ENCODE measurements at places on chromosomes 11 and 22. TPM values are rescaled to one million over a fixed set of nuclear protein-coding genes. Genes with fewer than 3 reads are reported as not detected.
A peak's percentile ranks its signal among the peaks of the same experiment; 100 is the strongest.

The MUC15 gene
- 144 TPM for total RNA-seq

The MIAT gene
- total RNA-seq = 1.3 TPM

DNA sequence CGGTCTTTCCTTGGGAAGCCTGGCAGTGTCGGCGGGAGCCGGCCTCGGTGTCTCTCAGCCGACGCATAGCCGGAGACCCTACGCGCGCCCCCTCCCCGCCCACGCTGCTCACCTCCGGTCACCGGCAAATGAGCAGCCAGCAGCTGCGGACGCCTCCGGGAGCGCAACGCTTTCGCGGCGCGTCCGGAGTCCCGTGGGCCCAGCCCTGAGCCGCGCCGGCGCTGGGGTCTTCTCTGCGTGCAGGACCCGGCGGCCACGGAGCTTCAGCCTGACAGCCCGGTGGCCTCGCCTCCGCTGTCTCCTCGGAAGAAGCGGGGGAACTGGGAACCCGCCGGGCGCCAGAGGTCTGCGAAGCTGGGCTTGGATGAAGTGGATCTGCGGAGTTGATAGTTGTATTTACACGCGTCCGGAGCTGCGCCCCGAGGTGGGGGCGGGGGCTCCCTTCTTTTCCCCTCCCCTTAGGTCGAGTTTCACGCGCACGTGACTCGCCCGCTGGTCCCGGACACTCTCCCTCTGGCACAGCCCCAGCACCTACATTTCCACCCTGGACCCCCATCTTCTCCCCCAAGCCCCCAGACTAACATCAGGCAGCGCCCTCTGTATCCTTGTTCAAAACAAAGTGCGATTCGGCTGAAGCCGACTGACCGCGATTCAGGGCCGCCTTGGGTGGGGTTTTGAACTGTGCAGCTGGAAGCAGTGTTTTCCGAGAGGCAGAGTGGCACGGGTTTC is at the start of gene SLC43A1:
Gene SLC43A1, minus strand, starts transcription at position 371 of the 729 bp plus-strand sequence. CDS start 1,591 bp downstream, outside the sequence.
- H3K36me3 ChIP-seq = no peaks in the 10 kb centered on the region
- H3K4me1 ChIP-seq = peaks cover 9% of the 10 kb centered on the region
- H3K4me3 ChIP-seq = peak within 1 kb of the TSS; percentile 65

The MISFA gene
- 1.3 TPM for total RNA-seq

- H3K27ac ChIP-seq = no peak overlapping the region
- H3K4me3 ChIP-seq = no peak overlapping the region
- no peaks in the 10 kb centered on the region for H3K4me1 ChIP-seq
- no peaks in the 10 kb centered on the region for H3K36me3 ChIP-seq
These were observed 9.9 kb upstream of the KCNJ5 start for GRCh38 chr11:128881221-128881620.

DNA sequence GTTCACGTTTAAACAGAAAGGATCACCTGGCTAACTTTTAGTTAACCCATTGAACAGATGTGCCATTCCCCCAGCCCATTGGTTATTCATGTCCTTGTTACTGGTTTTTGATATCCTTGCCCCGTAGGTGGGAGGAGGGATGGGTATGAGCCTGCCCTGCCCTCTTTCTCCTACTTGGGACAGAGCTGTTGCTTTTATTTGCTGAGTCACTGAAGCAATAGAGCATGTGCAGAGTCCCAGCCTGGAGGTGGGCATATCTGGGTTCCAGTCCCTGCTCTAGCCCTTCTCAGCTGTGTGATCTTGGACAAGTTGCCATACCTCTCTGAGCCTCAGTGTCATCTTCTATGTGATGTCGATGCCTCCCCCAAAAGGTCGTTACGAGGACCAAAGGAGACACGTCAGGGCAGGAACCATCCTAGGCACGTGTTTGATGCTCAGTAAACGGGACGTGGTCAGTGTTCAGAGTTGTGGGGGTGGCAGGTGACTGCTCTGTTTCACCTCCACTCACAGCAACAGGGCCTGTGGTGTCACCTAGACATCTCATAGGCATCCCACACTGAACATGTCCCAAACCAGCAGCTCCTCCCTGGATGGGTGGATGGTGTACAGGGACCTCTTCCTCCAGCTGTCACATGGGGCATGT is 61.0 kb downstream of the BMAL1 start:
- no peaks in the 10 kb centered on the region for H3K36me3 ChIP-seq
- H3K27ac ChIP-seq = peak overlapping the region; percentile 92
- H3K4me1 ChIP-seq = peaks cover 47% of the 10 kb centered on the region
- no peak overlapping the region for H3K4me3 ChIP-seq
- peak; percentile 44 for DNase-seq

The CDC42BPG gene
- total RNA-seq = 12.2 TPM

The APOA4 gene
- not detected for total RNA-seq

DNA sequence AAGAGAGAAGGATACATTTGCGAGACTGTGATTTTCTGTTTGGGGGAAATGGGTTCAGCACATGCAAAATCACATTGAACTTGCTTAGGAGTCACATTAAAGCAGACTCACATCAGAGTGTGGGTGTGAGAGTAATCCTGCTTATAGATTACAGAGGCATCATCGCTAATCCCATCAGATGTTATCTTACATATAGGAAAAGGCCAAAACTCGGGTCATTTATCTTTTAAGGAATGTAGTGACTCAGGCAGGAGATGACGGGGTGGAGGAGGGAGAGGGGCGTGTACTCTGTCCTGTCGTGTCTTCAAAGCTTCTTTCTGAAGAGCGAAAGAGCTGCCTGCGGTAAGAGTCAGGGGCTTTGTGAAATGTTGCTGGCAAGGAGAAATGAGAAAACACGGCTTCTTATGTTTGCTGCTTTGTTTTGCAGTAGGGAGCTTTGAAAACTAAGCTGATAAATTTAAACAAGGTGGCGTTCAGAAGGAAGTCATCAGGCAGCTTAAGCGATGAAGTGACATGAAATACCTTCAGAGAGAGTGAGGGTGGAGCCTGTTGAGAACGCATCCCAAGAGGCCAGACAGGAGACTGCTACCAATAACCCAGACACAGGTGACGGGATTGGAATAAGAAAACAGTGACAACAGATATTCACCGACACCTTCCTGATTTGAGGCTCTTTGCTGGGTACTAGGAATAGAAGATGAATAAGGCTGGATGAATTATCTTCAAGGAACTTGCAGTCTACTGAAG is 2.2 kb upstream of the C11orf16 start:
- no peak overlapping the region for H3K27ac ChIP-seq
- no peaks in the 10 kb centered on the region for H3K36me3 ChIP-seq
- H3K27me3 ChIP-seq = no peaks in the 10 kb centered on the region

The PRR33 gene
- total RNA-seq = not detected

The ZNF280A gene
- total RNA-seq = not detected

- DNase-seq = peak; percentile 43
- no peaks in the 10 kb centered on the region for H3K36me3 ChIP-seq
- H3K4me1 ChIP-seq = no peaks in the 10 kb centered on the region
- no peak overlapping the region for H3K4me3 ChIP-seq
These were observed 30.3 kb upstream of the ASPHD2 start for GRCh38 chr22:26398741-26399153.

DNA sequence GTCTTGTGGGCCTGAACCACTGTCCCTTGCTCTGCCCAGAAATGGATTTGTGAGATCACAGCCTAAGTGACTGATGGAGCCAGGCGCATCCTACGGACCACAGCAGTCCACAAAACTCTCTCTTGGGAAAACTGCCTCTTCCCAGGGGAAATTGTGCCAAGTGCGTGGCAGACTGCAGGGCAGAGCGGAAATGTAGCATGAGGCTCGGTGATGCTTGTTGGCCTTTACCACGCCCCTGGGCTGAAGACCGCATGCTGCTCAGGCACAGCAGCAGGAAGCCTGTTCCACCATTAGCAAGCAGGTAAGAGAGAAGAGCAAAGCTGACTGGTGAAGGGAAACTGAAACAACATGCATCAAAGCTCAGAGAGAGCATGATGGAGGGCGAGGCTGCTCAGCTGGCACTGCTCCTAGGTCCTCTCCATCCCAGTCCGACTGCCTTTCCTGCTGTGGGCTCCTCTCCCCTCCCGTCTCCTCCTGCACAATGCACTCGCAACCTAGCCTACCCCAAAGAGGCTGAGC is 26.5 kb upstream of the SCARF2 start:
- H3K4me3 ChIP-seq = no peak overlapping the region
- no peak for DNase-seq
- H3K36me3 ChIP-seq = peaks cover 7% of the 10 kb centered on the region
- no peak overlapping the region for H3K27ac ChIP-seq
- H3K27me3 ChIP-seq = no peaks in the 10 kb centered on the region

The KIF18A gene
- 4.6 TPM for total RNA-seq

The POGLUT3 gene
- total RNA-seq = 22.3 TPM

DNA sequence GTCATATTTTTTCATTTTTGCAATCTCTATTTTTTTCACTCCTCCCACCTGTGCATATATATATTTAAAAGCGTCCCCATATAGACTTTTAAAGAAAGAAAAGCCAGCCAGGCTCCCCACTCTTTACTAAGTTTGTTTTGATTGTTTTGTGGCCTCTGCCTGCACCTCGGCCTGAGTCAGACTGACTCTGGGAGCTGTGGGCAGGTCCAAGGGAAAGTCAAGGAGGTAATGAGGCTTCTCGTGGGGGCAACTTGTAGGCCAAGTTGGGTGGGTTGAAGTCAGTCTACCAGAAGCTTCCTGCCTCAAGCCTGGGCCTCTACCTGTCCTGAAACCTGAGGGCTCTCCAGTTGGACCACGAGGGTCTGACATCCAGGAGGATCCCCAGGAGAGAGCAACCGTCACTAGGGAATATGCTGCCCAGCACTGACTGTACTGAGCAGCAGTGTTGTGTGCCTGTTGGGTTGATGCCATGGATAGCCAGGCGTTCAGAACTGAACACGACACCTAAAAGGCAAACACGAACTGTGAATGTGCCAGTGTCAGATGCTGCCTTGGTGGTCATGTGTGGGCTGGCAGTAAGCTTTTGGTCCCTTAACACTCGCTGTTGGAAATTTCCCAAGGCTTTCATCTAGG is 58.8 kb downstream of the BMAL1 start:
- no peak overlapping the region for H3K27ac ChIP-seq
- peaks cover 67% of the 10 kb centered on the region for H3K4me1 ChIP-seq
- no peak for DNase-seq
- no peaks in the 10 kb centered on the region for H3K36me3 ChIP-seq
- H3K27me3 ChIP-seq = no peaks in the 10 kb centered on the region

The PTGDR2 gene
- not detected for total RNA-seq

GRCh38 chr11:35302398-35302797 is 117.0 kb downstream of the SLC1A2 start:
- H3K4me1 ChIP-seq = no peaks in the 10 kb centered on the region
- DNase-seq = no peak
- H3K4me3 ChIP-seq = no peak overlapping the region
- no peaks in the 10 kb centered on the region for H3K36me3 ChIP-seq

GRCh38 chr11:29187215-29187614 is 829.6 kb downstream of the KCNA4 start:
- H3K36me3 ChIP-seq = no peaks in the 10 kb centered on the region
- no peak for DNase-seq
- no peak overlapping the region for H3K4me3 ChIP-seq
- no peaks in the 10 kb centered on the region for H3K4me1 ChIP-seq
- H3K27ac ChIP-seq = no peak overlapping the region

The CDC45 gene
- total RNA-seq = 1.7 TPM

DNA sequence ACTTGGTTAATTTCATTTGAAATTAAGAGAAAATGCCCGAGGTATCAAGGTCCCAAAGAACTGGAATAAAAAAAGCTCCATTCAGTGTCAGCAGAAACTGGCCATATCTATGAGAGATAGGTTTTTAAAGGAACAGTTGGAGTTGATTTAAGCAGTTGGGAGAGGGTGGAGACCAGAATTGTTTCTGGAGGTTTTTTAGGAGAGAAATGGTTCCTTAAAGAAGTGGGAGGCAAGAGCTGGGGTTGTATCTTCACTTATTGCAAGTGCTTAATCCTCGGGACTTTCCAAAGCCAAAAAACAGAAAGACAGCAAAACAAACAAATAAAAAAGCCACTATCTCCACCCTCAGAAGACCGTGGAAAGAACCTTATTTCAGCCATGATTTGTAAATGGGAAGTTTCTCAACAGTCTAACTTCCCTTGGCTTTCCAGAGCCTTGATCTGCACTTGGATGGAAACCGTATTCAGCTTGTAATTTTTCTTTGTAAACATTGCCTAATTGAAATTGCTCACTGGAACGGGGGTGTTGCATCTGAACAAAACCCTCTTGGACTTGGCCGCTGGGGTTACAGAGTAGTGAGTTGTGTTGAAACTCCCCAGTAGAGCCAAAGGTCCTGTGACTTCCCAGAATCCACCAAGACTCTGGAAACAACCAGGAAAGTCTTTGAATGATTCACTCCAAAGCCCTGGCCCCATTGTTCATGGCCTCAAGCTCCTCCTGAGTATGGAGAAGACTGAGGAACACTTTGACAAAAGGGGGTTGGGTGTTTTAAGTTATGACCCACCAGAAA is 115.6 kb downstream of the SLC1A2 start:
- no peak overlapping the region for H3K4me3 ChIP-seq
- H3K4me1 ChIP-seq = peaks cover 8% of the 10 kb centered on the region
- peak overlapping the region; percentile 58 for H3K27ac ChIP-seq
- peak; percentile 24 for DNase-seq

DNA sequence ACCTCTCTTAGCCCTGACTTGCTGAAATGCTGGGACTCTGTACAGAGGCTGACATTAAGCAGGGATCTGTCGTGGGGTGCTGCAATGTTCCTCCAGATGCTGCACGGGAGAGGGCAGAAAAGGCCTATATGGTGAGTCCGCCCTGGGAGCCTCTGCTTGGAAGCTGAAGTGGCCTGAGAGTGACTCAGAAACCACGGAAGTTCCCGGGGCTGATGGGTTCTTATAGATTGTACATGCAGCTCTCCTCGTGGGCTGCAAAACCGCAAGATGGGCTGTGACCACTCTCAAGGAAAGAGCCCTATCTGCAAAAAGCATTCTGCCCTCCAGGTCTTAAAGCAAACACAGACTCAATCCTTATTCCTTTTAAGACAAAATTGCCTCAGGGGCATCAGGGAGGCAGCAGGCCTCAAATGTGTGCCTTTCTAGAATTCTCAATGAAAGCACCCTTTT is 5.8 kb upstream of the SLC43A3 start:
- DNase-seq = no peak
- peaks cover 74% of the 10 kb centered on the region for H3K4me1 ChIP-seq
- no peaks in the 10 kb centered on the region for H3K36me3 ChIP-seq
- H3K4me3 ChIP-seq = no peak overlapping the region
- peak overlapping the region; percentile 89 for H3K27ac ChIP-seq
- no peaks in the 10 kb centered on the region for H3K27me3 ChIP-seq

The TBX10 gene
- not detected for total RNA-seq

- H3K4me1 ChIP-seq = no peaks in the 10 kb centered on the region
- H3K4me3 ChIP-seq = no peak overlapping the region
- no peaks in the 10 kb centered on the region for H3K36me3 ChIP-seq
- no peak for DNase-seq
- no peaks in the 10 kb centered on the region for H3K27me3 ChIP-seq
These were observed 48.3 kb downstream of the LARGE1 start for GRCh38 chr22:33871935-33872334.

- H3K27me3 ChIP-seq = no peaks in the 10 kb centered on the region
- H3K27ac ChIP-seq = no peak overlapping the region
- no peaks in the 10 kb centered on the region for H3K36me3 ChIP-seq
- no peak overlapping the region for H3K4me3 ChIP-seq
- no peak for DNase-seq
These were observed 32.9 kb upstream of the DDI1 start for GRCh38 chr11:104003491-104003890.

The TSSK2 gene
- 0.94 TPM for total RNA-seq

GRCh38 chr11:85187992-85188391 is 439.2 kb downstream of the DLG2 start:
- no peak for DNase-seq
- no peaks in the 10 kb centered on the region for H3K36me3 ChIP-seq
- H3K4me1 ChIP-seq = no peaks in the 10 kb centered on the region
- no peaks in the 10 kb centered on the region for H3K27me3 ChIP-seq

Data from thyroid gland (tissue), 4 donors.